Stimulated activated CD8-positive, alpha-beta memory T cell treated with anti-CD3 and anti-CD28 coated beads, Interleukin-4, amount 100 ng/mL, for 24 hours (primary cell): ENCODE measurements at places on chromosomes 11 and 22.

DNA sequence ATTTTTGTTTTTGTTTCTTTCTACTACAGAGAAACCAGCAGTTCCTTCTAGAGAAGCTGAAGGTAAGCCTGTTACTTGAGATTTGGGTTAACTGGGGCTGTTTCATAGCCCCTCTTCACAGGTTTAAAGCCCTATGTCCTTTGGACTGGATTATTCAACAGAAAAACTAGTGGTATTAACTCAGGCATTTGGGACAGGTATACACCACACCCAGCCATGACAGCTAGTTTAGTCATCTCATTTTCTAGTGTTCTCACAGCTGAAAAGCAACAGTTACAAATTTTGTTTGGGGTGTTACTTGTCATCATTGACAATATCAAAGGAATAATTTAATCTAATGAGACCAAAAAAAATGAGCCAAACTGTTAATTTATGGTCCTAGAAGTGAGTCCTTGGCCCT, 14.0 kb downstream of the LAYN start:
- no peak for DNase-seq

- DNase-seq: no peak
These were observed 25.0 kb upstream of the ACR start for GRCh38 chr22:50713008-50713385.

- DNase-seq: no peak
These were observed 17.5 kb upstream of the EHF start for GRCh38 chr11:34603129-34604001.

GRCh38 chr22:47665151-47665550, 902.7 kb downstream of the TBC1D22A start:
- no peak for DNase-seq

DNA sequence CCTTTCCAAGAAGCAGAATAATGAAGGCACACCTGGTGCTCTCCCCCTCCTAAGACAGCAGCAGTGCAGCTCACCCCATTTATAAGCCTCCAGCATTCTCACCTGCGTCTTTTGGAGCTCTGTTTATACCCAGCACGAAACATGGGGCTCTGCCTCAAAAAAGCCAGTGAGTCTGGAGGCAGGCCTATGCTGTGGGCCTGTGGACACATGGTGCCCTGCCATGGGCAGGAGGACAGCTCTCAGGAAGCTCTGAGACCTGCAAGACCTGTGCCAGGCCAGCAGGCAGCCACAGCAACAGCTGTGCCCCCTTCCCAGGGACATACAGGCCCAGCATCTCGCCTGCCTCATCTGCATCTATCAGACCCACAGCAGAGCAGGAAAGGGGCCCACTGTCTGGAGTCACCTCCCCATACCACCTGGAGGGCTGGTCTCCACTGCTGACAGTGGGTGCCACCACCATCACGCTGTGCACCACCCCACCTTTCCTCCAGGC, 64.2 kb downstream of the DGCR2 start:
- DNase-seq: no peak

GRCh38 chr11:44454666-44455065, 110.8 kb upstream of the CD82 start:
- DNase-seq: no peak

DNA sequence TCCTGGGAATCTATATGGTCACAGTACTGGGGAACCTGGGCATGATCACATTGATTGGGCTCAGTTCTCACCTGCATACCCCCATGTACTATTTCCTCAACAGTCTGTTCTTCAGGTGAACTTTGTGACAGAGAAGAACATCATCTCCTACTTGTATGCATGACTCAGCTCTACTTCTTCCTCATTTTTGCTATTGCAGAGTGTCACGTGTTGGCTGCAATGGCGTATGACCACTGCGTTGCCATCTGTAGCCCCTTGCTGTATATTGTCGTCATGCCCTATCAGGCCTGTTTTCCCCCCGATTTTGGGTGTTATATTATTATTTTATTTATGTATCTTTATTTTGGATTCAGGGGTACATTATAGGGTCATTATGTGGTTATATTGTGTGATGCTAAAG, 2.4 kb upstream of the OR8G1 start:
- DNase-seq: no peak

GRCh38 chr22:49861642-49862495, 8.2 kb downstream of the ZBED4 start:
- no peak for DNase-seq

- DNase-seq: no peak
These were observed 9.5 kb upstream of the ADA2 start for GRCh38 chr22:17228725-17229126.

DNA sequence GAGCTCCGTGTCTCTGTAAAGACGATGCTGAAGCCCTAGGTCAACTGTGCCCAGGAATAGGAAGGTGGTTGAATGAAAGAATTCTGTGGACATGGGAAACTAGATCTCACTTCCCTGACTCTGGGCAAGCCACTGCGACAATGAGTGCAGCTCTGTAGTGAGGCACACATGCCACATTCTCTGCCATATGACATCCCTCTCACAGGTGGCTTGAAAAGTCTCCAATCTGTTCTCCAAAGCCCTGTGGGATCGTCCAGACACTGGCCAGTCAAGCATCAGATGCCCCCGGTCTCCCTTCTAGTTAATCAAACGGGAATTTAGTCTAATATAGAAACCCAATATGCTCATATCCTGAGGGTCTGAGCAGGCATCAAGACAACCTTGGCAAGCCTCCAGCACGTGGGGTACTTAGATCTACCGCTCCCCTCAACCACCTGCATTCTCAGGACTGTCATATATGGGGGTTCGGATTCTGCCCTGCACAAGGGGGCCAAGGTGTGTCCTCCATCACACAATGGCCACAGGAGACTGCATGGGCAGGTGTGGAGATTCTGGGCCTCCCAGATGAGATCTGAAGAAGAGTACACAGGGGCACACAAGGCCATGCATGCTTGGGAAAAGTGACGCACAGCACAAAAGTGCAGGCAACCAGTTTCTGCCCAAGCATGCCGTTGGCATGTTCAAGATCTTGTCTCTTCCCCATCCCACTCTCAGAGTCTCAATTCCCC, 11.9 kb downstream of the DKK3 start:
- DNase-seq: no peak

- DNase-seq: no peak
These were observed 143.2 kb upstream of the TRPC6 start for GRCh38 chr11:101726988-101727387.

GRCh38 chr11:81658722-81659121, 1074.9 kb downstream of the FAM181B start:
- no peak for DNase-seq

DNA sequence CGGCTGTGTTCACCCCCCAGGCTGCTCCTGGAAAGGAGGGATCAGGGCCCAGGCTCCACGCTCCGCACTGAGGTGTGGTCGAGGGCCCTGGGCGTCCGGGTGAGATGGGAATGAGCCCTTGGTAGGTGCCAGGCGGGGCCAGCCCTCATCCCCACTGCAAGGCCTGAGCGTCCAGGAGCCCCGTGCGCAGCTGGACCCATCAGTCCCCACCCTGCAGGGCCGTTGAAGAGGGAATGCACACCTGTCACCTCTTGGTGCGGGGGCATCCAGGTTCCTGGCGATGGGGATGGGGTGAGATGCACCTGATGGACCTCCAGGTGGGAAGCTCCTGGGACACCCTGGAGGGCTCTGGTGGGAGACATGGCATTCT, 72.2 kb downstream of the KCNQ1 start:
- DNase-seq: no peak

DNA sequence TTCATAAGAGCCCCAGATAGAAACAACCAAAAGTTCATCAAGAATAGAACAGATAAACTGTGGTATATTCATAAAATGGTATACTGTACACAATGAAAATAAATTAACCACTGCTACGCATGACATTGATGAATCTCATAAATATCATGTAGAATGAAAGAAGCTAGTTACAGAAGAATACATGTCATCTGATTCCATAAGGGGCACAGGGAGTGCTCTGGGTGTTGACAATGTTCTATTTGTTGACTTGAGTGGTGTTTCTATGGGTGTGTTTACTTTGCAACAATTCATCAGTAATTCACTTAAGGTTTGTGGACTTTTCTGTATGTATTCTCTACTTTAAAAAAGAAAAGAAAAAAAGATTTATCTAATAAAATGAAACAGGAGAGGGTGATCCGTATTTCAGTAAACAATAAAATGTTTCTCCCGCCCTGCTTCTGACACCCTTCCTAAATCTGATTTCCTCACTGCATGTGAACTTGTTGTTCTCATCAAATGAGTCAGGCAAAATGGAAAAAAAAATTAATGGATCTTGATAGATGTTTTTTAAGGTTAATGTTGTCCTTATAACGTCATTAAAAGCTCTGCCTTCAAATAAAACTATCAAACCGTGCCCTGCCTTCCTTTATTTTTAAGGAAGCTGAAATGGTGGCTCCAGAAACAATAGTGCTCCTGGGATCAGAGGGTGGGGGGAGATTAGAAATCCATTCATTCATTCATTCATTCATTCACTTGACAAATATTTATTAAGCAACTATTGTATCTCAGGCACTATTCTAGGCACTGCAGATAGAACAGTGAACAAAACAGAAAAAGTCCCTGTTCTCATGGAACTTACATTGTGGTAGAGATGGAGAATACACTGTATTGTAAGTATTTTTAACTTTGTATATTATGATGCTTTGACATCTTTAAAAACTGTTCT, 77.2 kb upstream of the CD44 start:
- DNase-seq: no peak

- no peak for DNase-seq
These were observed 16.0 kb upstream of the PICK1 start for GRCh38 chr22:38040953-38041759.

DNA sequence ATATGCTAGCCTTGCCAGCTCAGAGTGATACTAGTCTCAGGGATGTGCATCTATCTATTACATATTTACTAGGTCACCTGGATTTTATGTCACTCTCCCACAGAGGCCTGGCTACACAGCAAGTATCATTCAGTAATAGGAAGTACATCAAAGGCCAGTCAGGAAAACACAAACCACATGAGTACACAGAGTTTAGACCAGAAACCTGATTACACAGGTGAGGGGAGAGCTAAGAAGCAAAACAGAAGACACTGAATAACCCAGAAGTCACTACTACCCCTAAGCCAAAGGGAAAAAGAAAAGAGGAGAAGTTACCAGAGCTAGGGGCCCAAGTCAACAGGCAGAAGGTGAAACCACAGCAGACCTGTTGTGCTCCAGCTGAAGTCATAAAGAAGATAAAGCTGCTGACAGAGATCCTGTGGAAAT, 13.3 kb downstream of the LPXN start:
- no peak for DNase-seq

- no peak for DNase-seq
These were observed 4.7 kb downstream of the OSBPL5 start for GRCh38 chr11:3160252-3161031.

GRCh38 chr11:110469127-110469526, 39.4 kb downstream of the FDX1 start:
- no peak for DNase-seq

- no peak for DNase-seq
These were observed 155.3 kb upstream of the RASSF10 start for GRCh38 chr11:12853652-12854296.

DNA sequence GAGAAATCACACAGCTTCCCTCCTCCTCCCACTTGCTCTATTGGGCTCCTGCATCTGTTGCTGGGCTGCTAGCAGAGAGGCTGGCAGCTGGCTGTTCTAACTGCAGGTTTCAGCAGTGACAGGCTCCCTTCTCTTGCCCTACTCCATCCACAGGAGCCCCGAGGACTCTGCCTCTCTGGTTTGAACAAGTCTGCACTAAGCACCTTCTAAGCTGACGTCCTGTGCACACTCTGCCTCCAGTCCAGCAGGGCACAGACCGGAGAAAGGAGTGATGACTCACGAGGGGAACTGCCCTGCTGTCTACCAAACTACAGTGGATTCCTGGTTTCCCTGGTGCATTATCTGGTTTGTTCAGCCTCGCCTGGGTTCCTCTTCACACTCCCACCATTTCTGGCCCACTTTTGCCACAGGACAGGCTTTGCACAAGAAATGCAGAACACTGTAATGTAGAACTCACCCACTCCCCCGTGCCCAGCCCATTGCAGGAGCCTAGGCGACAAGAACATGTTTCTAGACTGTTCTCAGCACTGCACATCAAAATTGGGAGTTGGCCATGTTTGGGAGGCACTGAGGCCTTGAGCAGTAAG, 26.0 kb downstream of the IL10RA start:
- no peak for DNase-seq

- no peak for DNase-seq
These were observed 133.0 kb downstream of the SNX19 start for GRCh38 chr11:130783323-130783722.

DNA sequence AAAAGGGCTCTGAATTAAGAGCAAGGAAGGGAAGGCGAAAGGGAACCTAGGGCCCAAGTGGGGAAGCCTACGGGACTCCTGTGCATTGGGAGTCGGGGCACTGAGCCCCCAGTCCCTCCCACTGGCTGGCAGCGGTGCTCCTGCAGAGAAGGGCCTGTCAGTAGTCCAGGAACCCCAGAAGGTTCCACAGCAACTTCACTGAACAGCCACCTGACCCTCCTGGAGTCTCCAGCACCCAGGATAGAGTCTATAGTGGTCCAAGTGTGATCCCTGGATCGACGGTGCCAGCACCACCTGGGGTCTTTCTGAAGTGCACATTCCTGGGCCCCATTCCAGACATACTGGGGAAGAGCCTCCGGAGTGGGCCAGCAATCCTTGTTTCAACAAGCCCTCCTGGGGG, 100.0 kb upstream of the B3GAT1 start:
- DNase-seq: no peak

- no peak for DNase-seq
These were observed 156.9 kb upstream of the TBCEL start for GRCh38 chr11:120867024-120867423.
